ENCODE measurements at places on chromosomes 6 and 20. TPM values are rescaled to one million over a fixed set of nuclear protein-coding genes. Genes with fewer than 3 reads are reported as not detected.

The MATN4 gene
- 1.1 TPM for total RNA-seq

The KCNK16 gene
- total RNA-seq = not detected

The KCNS1 gene
- total RNA-seq = 0.56 TPM

The TUBB1 gene
- not detected for total RNA-seq

The AKAP12 gene
- total RNA-seq = 1.8 TPM

The ACOT8 gene
- total RNA-seq = 18.6 TPM

The HTR1B gene
- total RNA-seq = not detected

The PACRG gene
- not detected for total RNA-seq

The HSPA1L gene
- total RNA-seq = 1.2 TPM

The ENPP1 gene
- total RNA-seq = 0.22 TPM

The RBM39 gene
- total RNA-seq = 349 TPM

The CCDC28A gene
- total RNA-seq = 16.6 TPM

DNA sequence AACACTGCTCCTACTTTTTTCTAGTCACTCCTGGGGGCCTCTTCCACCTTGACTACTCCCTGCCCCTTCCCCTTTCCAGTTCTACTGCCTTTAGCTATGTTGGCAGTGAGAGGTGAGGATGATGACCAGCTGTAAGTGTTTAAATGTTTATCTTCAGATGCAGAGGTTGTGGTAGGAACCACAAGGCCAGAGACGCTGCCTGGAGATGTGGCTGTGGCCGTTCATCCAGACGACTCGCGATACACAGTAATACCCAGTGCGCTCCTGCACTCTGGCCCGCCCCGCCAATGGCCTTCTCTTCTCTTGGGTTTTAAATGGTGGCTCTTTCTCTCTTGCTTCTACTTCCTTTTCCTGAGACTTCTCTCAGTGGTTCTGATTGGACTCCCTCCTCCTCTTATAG is 4.6 kb downstream of the VARS2 start:
- peaks cover 23% of the 10 kb centered on the region for H3K4me1 ChIP-seq
- no peak for DNase-seq
- H3K27ac ChIP-seq = no peak overlapping the region
- no peak overlapping the region for H3K4me3 ChIP-seq

GRCh38 chr20:43983359-43983758 is 68.7 kb downstream of the TOX2 start:
- peak; percentile 29 for DNase-seq
- no peak overlapping the region for H3K4me3 ChIP-seq
- H3K27ac ChIP-seq = no peak overlapping the region

- peak; percentile 51 for DNase-seq
- no peak overlapping the region for H3K27ac ChIP-seq
- H3K36me3 ChIP-seq = peaks cover 24% of the 10 kb centered on the region
- H3K4me3 ChIP-seq = no peak overlapping the region
Observed at GRCh38 chr20:58447511-58448391, 58.7 kb downstream of the VAPB start.

DNA sequence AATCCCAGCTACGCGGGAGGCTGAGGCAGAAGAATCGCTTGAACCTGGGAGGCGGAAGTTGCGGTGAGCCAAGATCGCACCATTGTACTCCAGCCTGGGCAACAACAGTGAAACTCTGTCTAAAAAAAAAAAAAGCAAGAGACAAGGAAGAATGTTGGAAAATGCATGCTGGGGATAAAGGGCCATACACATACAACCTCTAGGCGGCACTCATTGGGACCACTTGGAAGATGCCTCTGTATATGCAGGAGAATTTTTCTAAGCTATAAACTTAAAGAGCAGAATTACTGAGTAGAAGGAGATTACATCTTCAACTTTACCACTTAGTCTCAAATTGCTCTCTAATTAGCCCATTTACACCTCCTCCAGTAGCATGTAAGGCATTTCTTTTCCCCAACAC is 42.8 kb downstream of the ZBTB9 start:
- no peaks in the 10 kb centered on the region for H3K27me3 ChIP-seq
- no peaks in the 10 kb centered on the region for H3K36me3 ChIP-seq
- no peak for DNase-seq
- H3K4me3 ChIP-seq = no peak overlapping the region

DNA sequence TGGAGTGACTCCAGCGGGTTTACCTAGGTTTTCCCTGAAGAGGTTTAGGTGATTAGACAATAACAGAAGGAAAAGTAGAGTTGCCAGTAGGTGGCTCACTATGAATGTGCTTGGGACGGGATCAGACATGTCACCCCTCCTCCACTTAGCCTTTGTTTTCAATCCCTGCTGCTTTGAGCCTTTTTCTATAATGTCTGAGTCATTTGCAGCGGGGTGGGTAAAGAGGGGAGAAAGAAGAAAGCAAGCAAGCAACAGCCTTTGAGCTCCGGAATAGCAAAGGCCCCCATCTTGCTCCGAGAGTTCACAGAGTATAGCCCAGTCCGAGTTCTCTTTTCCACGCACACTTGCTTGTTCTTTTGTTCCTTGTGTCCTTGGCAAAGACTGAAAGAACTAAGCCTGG is 129.1 kb downstream of the PACRG start:
- H3K4me1 ChIP-seq = no peaks in the 10 kb centered on the region
- no peak overlapping the region for H3K27ac ChIP-seq
- H3K4me3 ChIP-seq = no peak overlapping the region
- no peaks in the 10 kb centered on the region for H3K27me3 ChIP-seq

DNA sequence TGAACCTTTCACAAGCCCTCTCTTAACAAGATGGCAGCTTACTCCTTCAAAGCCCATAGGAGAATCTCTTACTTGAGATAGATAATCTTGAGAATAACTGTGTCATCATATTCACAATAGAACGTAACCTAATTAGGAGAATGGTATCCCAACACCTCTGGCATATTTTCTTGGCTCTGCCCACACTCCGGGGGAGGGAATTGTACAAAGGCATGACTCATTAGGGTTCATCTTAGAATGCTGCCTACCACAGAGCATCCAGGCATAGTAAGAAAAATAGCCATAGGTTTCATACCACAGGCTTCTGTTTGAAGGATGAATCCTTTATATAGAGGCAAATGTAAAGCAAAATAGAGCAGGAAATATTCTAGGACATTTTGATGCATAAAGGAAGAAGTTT is 1100.6 kb upstream of the CITED2 start:
- no peak overlapping the region for H3K27ac ChIP-seq
- H3K4me1 ChIP-seq = no peaks in the 10 kb centered on the region
- H3K4me3 ChIP-seq = no peak overlapping the region

DNA sequence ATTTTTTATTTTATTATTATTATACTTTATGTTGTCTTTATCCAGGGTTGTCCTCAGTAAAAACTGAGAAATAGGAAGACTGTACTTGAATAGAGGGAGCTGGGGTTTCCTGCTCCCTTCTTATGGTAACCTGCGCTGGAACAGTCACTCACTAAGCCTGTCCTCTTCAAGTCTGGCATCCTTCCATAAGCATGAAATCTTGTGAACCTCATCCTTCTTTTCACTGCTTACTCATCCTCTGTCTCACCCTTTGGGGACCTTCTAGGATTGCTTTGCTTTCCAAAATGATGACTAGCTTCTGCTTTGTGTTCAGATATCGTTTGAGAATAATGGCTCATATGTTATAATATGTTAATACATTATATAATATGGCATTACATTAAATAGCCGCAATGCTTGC is 90.6 kb downstream of the C6orf118 start:
- no peak overlapping the region for H3K27ac ChIP-seq
- H3K4me3 ChIP-seq = no peak overlapping the region
- DNase-seq = no peak
- no peaks in the 10 kb centered on the region for H3K27me3 ChIP-seq
- H3K36me3 ChIP-seq = no peaks in the 10 kb centered on the region

DNA sequence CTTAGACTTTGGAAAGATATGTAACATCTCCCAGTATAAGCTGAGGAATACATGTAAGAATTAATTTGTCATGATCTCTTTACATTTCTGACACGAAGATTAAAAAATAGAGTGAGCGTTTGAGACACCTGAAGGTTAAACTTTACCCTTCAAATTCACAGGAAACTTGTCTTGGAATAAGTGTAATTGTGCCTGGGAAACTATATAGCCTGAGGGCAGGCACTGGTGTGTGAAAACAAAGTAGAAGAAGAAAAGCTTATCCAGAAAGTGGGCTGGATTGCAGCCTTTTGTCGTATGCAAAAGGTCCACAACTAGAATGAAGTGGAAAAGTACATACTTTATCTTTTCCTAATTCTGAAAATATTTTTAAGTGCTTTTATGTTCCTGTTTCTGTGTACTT is 275.7 kb upstream of the TCF21 start:
- no peak for DNase-seq
- no peaks in the 10 kb centered on the region for H3K36me3 ChIP-seq
- H3K27me3 ChIP-seq = no peaks in the 10 kb centered on the region
- no peaks in the 10 kb centered on the region for H3K4me1 ChIP-seq

- H3K36me3 ChIP-seq = no peaks in the 10 kb centered on the region
- peak overlapping the region; percentile 72 for H3K27ac ChIP-seq
- peaks cover 37% of the 10 kb centered on the region for H3K4me1 ChIP-seq
Observed at GRCh38 chr20:32474967-32475811, 109.9 kb downstream of the NOL4L start.

DNA sequence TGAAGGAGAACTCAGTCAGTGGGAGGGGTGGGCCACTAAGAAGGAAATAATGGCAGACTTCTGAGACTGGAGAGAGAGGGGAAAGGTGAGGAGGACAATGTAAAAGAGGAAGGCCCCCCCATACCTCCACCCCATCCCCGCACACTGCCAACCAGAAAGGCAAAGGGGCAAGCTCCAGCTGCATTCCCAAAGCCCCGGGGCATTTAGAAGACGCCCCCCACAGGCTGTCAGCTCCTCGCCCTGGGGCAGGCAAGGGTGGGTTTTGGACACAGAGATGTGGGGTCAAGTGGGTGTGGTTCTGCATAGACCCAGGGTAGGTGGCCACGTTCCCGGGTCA is 20.8 kb upstream of the SLC22A7 start:
- H3K27ac ChIP-seq = no peak overlapping the region
- no peak for DNase-seq
- H3K4me1 ChIP-seq = peaks cover 9% of the 10 kb centered on the region
- H3K36me3 ChIP-seq = no peaks in the 10 kb centered on the region
- no peak overlapping the region for H3K4me3 ChIP-seq
- H3K27me3 ChIP-seq = peaks cover 45% of the 10 kb centered on the region

DNA sequence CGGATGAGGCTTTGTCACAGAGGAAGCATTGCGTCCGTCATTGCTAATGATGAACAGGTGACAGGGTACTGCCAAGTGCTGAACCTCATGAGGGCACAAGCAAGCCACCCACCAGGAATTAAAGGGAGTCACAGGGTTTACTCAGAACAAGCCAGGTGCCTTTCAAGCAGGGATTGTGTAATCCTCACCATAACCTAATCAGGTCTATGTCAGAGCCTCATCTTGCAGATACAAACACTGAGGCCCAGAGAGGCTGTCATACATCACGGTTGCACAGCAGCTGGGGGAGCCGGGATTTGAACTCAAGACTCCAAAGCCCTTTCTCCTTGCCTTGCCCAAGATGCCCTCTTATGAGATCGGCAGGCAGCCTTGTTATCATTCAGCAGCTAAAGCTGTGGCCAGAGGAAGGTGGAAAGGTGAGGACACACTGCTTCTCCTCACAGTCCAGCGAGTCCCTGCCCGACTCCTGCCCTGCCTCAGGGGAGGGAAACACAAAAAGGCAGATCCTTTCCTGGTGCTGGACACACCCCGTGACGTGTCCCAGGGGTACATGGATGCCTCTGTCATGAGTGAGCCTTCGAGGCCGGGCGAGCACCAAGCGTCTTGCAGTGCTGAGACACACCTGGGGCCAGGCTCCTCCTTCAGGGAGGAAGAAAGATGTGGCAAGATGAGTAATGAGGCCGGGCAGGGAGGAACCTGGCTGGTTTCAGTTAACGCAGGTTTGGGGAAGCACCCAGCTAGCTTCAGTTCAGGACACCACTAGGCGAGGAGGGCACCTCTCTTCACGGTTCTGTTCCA is 214.9 kb downstream of the LY86 start:
- peak; percentile 27 for DNase-seq
- peaks cover 34% of the 10 kb centered on the region for H3K4me1 ChIP-seq
- H3K36me3 ChIP-seq = no peaks in the 10 kb centered on the region
- no peaks in the 10 kb centered on the region for H3K27me3 ChIP-seq

Measured in activated naive CD8-positive, alpha-beta T cell treated with anti-CD3 and anti-CD28 coated beads for 36 hours (primary cell).